ENCODE measurements at places on chromosomes 2 and 18. TPM values are rescaled to one million over a fixed set of nuclear protein-coding genes. Genes with fewer than 3 reads are reported as not detected.

Gene SIX3
- total RNA-seq = not detected

Gene TPO
- not detected for total RNA-seq

Gene SANBR
- 27.4 TPM for total RNA-seq

Gene MERTK
- 25.0 TPM for total RNA-seq

Gene GALR1
- total RNA-seq = not detected
